ENCODE measurements at places on chromosomes 2 and 18. TPM values are rescaled to one million over a fixed set of nuclear protein-coding genes. Genes with fewer than 3 reads are reported as not detected.

PPP1R7 gene
- 25.6 TPM for total RNA-seq

RBM43 gene
- total RNA-seq, result 3.4 TPM

DNA sequence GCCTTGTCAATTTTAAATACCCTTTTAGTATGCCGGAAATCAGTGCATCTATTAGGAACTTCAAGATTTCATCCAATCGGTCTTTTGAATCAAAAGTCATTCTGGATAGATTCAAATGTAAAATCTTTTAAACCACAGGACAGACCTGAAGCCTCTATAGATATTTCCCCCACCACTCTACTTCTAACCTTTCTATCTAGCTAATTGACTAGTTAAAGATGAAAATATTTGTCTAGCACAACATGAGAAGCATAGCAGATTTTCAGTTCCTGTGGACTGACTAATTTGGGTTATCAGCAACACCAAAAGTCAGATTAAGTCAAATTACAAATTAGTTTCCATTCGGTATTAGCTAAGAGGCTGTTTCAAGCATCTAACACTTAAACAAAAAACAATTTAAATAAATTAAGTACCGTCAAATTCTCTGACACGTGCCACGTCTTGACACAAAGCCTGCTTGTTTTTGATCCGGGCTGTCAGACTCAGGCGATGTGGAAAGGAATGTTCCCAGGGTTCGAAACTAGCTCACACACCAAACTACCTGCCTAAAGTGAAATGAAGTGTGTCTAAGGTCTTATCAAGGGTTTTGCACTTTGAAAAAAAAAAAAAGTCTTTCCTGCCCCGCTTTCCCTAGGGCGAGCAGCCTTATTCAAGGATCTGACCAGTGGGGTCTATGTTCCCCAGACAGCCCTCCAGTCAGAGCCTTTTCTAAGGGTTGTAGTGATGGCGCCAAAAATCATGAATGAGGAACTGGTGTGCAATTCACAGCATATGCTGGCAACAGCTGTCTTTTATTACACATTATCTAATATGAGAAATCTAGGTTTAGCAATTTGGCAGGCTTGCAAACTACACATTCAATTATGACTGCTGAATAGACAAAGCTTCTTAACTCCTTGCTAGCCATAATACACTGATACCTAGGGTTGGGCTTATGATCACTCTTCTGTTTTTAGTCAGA is 4.7 kb downstream of the CYTIP start:
- DNase-seq, result no peak

DNA sequence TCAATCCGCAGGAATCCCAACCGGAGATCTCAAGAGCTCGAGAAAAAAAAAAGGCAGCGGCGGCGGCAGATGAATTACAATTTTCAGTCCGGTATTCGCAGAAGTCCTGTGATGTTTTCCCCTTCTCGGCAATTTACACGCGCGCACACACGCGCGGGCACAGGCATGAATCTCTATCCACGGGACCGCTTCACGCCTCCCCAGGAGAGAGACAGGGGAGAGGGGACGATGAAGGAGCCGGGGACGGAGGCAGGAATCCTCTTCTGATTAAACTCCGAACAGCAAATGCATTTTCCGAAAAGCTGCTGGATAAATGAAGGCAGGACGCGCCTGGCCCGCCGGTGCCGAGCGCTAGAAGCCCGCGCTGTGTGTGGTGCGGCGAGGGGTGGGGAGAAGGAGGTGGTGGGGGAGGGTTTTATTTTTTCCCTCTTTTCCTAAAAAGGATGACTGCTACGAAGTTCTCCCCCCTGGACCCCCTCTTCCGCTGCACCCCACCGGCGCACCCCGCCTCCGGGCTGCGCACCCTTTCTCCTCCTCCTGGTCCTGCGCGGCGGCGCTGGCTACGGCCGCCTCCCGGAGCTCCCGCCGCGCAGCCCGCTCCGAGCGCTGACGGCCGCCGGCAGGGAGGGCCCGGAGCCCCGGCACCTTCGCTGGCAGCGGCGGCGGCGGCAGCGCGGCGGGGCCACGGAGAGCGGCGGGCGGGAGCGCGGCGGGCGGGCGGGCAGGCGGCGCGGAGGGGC is at the start of gene BCL2:
Gene BCL2, minus strand, starts transcription at position 387 of the 740 bp plus-strand sequence.
- DNase-seq, result no peak

DNA sequence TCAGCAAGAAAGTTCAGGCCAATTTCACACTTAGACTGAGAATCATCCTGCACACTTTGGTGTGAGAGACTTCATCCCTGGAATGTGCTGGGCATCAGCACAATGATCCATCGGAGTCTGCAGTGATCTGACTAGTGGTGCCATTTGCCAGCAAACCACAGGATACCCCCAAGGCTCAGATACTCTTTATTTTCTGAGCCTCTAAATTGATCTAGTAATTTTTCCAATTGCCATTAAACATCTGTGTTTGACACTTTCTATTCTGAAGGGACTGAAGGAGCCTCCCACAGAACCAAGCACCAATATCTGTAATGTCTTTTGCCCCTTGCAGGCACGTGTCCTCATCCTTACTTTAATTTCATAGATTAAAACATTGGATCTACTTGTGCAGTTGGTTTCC is 485.3 kb upstream of the SMIM21 start:
- no peak for DNase-seq

DNA sequence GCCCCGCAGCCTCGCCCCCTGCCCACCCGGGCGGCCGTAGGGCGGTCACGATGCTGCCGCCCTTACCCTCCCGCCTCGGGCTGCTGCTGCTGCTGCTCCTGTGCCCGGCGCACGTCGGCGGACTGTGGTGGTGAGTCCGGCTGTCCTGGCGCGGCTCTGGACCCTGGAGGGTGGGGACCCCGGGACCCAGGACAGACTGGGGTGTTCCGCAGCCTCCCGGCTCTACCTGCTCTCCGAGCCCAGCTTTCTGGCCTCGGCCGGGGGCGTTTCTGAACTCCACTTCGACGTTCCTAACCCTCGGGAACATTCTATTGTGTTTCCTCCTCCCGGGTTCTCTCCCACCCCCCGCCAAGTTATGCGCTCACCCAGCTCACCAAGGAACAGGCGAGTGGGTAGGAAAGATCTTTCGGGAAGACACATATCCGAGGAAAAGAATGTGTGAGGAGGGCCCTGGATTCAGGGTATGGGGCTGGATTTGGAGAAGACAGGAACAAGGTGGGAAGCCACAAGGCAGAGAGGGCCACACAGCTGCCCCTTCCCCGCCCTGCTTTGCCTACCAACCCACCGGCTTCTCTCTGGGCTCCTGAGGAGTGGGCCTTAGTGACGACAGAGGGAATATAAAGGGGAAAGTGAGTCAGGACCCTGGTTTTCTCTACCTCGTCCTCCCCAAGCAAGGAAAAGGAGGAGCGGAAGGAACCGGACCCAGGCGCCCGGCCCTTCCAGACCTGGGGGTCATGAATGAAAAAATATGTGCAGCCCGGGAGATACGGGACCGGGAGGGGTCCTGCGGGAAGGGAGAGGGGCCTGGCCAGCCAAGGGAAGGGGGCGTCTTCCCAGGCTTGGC is 605 bp downstream of the WNT6 start:
- no peak for DNase-seq
